ENCODE measurements at places on chromosomes 2 and 18.
A peak's percentile ranks its signal among the peaks of the same experiment; 100 is the strongest.

GRCh38 chr18:45137087-45137419 is 456.4 kb downstream of the SETBP1 start:
- no peak for DNase-seq

- no peak for DNase-seq
These were observed 499.6 kb upstream of the ACVR2A start for GRCh38 chr2:147345246-147345645.

DNA sequence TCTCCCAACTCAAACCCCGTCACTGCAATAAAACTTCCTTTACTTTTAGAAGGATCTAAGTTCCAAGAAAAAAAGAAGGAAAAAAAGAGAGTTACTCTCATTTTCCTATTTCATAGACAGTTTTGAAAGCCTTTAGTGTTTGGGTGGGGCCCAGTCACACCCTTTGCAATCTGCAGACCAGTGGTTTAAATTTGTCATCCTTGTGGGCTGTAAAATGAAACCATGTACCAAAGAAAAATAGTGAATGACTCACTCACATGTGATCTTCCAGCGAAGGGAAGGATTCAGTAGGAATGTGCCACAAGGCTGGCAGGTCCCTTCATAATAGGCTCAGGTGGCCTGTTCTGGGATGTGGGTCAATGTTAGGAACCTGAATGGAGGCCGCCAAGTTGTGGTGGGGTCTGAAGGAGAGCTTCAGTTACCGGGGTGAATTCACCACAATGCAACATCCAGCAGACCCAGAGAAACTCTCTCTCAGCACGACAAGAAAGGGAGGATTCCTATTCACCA is 28.3 kb downstream of the ANXA4 start:
- no peak for DNase-seq

- no peak for DNase-seq
These were observed 1021.2 kb downstream of the LRP1B start for GRCh38 chr2:141109633-141110032.

DNA sequence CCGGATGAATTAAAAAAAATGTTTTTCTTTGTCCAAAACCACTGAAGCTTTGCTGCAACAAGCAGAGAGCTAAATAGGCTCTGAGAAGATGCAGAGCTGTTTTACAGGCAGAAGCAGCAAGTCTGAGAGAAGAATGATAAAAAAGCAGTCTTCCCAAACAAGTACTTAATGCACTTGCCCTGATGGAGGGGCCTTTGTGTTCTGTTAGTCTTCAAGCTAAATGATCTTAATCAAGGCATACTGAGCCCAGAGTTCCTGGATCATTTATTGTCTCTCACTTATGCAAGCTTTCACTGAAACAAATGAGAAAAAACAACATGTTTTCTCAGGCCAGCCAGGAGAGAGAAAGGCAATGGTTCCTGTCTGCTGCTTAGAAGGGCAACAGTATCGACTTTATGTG is 152.5 kb downstream of the CLIP4 start:
- no peak for DNase-seq

DNA sequence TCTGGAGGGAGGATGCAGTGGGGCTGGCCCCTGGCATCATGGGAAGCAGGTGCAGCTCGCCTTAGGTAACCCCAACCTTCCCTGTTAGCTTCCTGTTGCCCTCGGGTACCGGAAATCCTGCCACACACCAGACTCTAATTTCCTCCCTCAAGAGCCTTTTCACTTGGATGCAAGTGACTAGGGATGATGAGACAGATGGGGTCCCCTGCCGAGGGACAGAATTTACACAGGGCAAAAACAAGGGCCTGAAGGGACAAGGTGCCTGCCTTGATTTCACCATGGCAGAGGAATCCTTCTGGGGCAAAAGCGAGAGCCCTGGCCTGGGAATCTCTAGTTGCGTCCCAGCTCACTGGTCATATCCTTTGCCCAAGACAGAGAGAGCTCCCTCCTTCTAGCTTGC is 263.1 kb downstream of the LOXHD1 start:
- peak; percentile 64 for DNase-seq

DNA sequence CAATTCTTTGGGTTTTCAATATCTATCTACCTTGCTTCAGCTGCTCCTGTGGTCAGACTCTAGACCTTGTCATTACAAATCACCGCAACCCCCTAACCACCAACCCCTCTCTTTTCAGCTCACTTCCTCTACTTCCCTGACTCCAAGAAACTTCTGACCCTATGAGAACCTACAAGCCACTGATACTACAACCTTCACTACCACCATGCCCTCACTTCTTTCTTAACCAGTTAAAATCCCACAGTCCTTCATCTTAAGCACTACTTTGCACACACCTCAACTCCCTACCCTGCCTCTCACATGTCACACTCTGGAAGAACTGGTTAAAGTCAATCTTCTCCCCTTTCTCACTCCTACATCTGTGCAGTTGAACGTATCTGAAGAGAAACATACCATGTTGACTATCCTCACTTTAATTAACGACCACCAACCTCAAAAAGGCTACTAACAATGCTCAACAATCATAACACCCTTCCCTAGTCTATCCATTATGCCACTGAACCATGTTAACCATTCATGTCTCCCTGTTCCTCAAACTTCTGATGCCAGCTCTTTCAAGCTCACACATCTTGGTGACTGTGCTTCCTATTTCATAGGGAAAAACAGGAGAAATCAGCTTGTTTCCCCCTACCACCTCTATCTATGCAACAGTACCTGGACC is 12.6 kb downstream of the EIF2AK3 start:
- no peak for DNase-seq

DNA sequence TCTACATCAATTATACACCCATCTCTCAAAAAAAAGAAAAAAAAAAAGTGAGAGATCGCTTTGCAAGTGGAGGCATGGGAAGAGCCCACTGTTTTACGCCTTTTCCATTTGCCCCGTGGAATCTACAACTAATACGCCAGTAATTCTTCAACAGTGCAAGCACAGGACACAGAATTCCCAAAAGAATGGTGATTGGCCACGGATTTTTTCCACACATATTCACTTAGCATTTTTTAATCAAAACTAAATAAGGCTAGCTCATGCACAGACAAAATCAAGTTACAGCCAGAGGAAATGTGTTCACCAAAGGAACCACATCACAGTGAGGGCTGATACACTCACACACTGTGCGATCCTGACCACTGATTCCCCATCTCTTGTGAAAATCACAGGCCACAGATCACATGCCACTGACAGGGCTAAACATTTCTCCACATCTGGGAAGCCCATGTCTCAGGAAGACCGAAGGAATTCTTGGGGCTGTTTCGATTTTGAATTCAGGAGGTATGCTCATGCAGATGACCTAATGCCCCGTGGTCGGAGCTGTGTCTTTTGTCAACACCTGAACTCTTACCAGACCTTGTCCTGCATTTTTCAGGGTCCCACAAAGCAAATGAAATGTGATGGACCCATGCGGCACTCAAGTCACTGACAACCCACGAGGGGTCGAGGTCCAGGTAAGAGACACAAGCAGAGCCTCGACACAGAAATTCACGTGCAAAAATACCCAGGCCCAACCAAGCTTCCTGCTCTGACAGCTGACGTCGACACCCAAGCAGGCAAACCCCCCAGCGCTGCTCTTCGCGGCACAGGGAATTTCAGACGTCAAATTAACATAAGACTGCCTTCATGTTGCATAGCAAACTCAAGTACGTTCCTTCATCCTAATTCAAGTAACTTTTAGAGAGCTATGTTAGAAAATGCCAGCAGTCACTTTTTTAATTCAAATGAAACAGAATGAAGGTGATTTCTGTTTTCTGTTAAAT is 69.6 kb downstream of the ZNF516 start:
- no peak for DNase-seq

GRCh38 chr18:37578886-37579513 is 13.4 kb upstream of the CELF4 start:
- DNase-seq, result peak; percentile 74

GRCh38 chr18:74331404-74331803 is 15.8 kb downstream of the C18orf63 start:
- peak; percentile 67 for DNase-seq

DNA sequence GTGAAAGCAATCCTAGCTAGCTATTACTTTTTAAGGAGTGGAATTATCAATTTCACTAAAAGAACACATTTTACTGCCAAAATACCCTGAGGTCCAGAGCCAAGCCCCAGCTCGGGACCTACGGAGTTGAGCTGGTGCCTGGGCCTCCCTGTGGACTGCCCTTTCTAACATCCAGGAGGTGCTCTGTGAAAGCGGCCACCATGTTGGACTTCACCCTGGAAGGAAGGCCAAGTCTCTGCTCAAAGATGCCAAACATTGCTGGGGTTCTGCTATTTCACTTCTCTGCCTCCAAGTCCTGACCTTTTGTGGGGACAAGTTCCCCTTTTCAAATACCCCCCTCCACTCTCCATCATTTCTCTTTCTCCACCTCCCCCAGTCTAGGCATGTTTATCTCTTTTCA is 498.7 kb upstream of the RAB6C start:
- DNase-seq, result no peak

- no peak for DNase-seq
These were observed 91.6 kb downstream of the INO80D start for GRCh38 chr2:205994344-205994743.

GRCh38 chr2:141411419-141411818 is 719.4 kb downstream of the LRP1B start:
- DNase-seq, result no peak

DNA sequence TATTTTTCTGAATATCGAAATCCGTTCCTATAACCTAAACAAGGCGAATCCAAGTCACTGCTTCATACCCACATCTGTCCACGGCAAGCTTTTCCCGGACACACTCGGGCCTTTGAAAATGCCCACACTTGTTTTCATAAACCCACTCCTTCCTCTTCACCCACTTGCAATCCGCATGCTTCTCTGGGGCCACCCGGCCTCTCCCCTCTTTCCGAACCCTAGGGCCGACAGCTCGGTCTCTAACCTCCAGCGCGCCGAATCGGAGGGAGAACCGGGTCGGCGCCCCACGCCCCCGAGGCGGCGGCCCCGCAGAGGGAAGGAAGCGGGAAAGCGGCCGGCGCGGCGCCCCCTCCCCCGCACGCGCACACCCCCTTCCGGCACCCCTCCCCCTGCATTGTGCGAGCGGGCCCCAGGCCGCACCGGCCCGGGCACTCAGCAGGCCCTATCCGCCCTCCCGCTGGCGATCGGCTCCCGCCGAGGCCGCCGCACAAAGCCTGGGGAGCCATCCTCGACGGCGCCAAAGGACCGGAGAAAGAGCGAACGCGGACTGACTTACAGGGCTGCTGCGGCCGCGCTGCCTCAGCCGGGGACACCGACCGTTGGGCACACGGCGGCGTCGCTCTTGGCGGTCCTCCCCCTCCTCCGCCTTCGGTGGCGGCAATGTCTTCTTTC is 467 bp downstream of the PUM2 start:
- DNase-seq, result no peak

- DNase-seq, result no peak
These were observed 7.5 kb downstream of the NEU2 start for GRCh38 chr2:233039846-233040530.

GRCh38 chr18:35050705-35051195 is 9.5 kb downstream of the MAPRE2 start:
- no peak for DNase-seq

- no peak for DNase-seq
These were observed 1.3 kb upstream of the GREB1 start for GRCh38 chr2:11532416-11533055.

Data from cerebellar cortex (tissue), 1 donor.